ENCODE measurements at places on chromosomes 5 and 9. TPM values are rescaled to one million over a fixed set of nuclear protein-coding genes. Genes with fewer than 3 reads are reported as not detected.

The PAXX gene
- total RNA-seq = 13.5 TPM

The IL4 gene
- total RNA-seq = not detected

The KDM3B gene
- total RNA-seq = 48.6 TPM

The LCN2 gene
- total RNA-seq = not detected

The CXXC5 gene
- total RNA-seq = 63.5 TPM

The ITK gene
- not detected for total RNA-seq

The KCNT1 gene
- total RNA-seq = not detected

The CNTFR gene
- not detected for total RNA-seq

The CCDC192 gene
- total RNA-seq = not detected

The ZFP2 gene
- 0.55 TPM for total RNA-seq

The MED27 gene
- 9.8 TPM for total RNA-seq

The WDR36 gene
- total RNA-seq = 62.7 TPM

The COL15A1 gene
- total RNA-seq = 49.9 TPM

The DNAJB5 gene
- total RNA-seq = 15.4 TPM

The NKD2 gene
- not detected for total RNA-seq

The SCGB3A2 gene
- not detected for total RNA-seq

The SPATA6L gene
- 0.18 TPM for total RNA-seq

The DMRT1 gene
- not detected for total RNA-seq

The EGFLAM gene
- total RNA-seq = 1.3 TPM

The NIM1K gene
- 1.2 TPM for total RNA-seq

The GLIPR2 gene
- 44.5 TPM for total RNA-seq

The POMT1 gene
- total RNA-seq = 31.8 TPM

The FIBCD1 gene
- total RNA-seq = 26.0 TPM

The GPR150 gene
- total RNA-seq = under 0.01 TPM

The MYORG gene
- total RNA-seq = 0.89 TPM

The SLC2A8 gene
- 3.6 TPM for total RNA-seq

The SPATA31D4 gene
- total RNA-seq = not detected

The DOCK8 gene
- under 0.01 TPM for total RNA-seq

The CTNND2 gene
- under 0.01 TPM for total RNA-seq

The C5orf24 gene
- 73.2 TPM for total RNA-seq

The ZBED3 gene
- 1.3 TPM for total RNA-seq

The CD274 gene
- 22.5 TPM for total RNA-seq

The BARHL1 gene
- total RNA-seq = not detected

The MZB1 gene
- not detected for total RNA-seq
